ENCODE measurements at places on chromosomes 3 and 15. TPM values are rescaled to one million over a fixed set of nuclear protein-coding genes. Genes with fewer than 3 reads are reported as not detected.

DNA sequence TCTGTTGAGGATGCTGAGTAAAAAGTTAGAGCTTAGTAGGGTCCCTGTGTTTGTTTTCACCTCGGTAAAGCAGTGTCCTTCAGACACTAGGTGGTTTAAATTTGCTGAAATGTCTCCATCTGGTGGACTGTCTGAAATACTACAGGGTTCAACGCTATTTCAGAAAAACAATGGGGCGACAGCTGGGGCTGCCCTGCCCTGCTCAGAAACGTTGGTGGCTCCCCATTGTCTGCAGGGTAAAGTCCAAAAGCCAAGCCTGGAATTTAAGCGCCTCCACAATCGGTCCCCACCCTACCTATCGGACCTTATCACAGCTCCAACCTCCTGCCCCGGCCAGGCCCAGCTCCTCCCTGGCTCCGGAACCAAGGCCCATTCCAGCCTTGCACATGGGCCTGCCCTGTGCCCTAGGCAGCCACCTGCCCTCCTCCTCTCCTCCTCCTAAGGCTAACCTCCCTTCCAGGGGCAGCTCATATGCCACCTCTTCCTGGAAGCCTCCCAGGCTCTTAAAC is 4.3 kb upstream of the TSEN2 start:
- peak; percentile 59 for DNase-seq

- DNase-seq: no peak
Measured at GRCh38 chr15:101145362-101145761, 106.5 kb downstream of the CHSY1 start.

CEP152 gene
- total RNA-seq: 9.8 TPM

DNA sequence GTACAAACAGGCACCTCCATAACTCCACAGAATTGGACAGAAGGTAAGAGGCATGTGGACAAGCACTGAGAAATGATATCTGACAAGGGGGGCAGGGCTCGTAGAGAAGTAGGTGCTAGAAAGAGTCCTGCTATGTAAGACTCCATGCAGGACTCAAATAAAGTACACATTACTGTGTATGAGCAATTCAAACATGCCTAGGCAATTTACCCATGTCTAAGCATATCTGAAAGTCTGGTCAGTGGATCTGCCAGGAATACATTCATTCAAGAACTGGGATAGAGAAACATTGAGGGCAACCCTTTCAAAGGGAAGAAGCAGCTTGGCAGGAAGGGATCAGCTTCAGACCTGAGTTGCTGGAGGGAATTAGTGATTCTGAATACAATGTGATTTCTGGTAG is 174.1 kb upstream of the MCTP2 start:
- no peak for DNase-seq

DNA sequence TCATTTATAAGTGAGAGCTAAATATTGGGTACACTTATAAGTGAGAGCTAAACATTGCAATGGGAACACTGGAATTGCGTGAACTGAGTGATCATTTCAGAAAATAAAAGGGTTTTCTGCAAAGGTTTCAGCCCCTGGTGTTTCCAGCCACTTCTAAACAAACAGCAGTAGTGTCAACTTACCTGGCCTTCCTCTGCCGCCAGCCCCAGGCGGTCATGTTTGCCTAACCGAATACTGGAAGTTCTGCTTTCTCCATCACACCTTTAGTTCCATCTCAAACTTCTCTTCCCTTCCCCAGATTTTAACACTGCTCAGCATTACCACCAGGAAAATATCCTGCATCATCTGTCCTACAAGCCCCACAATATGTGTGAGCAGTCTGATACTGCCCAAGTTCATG is 58.6 kb downstream of the MRPL3 start:
- no peak for DNase-seq

Data from A172 (cell line).